ENCODE measurements at places on chromosomes 16 and 17.
A peak's percentile ranks its signal among the peaks of the same experiment; 100 is the strongest.

- peak; percentile 79 for DNase-seq
Observed at GRCh38 chr17:80008383-80008840, 27.3 kb downstream of the TBC1D16 start.

GRCh38 chr17:55859301-55859795 lies 108.5 kb downstream of the PCTP start:
- DNase-seq = no peak

DNA sequence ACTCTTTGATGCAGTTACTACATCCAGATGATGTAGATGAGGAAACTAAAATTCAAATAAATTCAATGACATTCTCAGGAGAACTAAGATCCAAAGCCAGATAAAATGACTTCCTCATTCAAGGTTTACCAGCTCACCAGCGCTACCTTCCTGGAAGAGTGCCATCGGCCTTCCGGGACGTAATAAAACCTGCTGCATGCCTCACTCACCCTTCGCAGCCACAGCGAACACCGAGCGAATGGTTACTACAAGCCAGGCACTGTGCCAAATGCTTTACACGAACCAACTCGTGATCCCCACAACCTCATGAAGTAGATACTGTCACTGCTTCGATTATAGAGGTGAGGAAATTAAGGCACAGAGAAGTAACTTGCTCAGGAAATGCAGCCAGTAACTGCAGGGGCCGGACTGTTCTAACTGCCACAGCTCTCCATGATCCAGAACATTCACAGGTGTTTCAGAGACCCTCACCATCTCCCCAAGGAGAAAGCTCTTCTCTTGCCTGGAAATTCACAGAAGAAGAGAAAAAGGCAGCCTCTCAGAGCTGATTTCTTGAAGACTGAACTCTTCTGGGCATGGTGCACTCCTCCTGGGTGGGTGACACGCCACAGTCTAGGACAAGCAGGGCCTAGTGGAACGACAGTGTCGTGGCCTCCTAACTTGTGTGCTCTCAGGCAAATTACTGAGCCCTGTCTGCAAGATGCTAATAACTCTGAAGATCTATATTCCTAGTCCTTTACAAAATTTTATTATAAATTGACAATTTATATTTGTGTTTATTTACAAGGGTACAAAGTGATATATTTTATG lies 46.8 kb downstream of the HIC1 start:
- peak; percentile 68 for DNase-seq

GRCh38 chr16:87765473-87765775 lies 362 bp downstream of the KLHDC4 start:
- DNase-seq = no peak

- DNase-seq = no peak
Observed at GRCh38 chr16:66069587-66069986, 296.9 kb upstream of the CDH5 start.
